ENCODE measurements at places on chromosomes 16 and 17.
A peak's percentile ranks its signal among the peaks of the same experiment; 100 is the strongest.

DNA sequence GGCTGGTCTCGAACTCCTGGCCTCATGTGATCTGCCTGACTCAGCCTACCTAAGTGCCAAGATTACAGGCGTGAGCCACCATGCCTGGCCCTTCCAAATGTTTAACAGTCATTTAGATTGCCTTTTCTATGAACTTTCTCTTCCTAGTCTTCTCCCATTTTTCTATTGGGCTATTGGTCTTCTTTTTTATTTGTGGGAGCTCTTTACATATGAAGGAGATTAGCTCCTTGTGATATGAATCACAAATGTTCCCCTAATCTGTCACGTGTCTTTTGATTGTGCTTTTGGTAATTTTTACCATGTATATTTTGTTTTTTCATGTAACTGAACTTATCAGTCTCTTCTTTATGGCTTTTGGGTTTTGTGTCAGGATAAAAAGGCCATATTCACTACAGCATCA, 11.9 kb downstream of the ADCY7 start:
- no peaks in the 10 kb centered on the region for H3K36me3 ChIP-seq
- no peaks in the 10 kb centered on the region for H3K27me3 ChIP-seq
- no peak overlapping the region for H3K4me3 ChIP-seq
- H3K27ac ChIP-seq: no peak overlapping the region
- DNase-seq: no peak

DNA sequence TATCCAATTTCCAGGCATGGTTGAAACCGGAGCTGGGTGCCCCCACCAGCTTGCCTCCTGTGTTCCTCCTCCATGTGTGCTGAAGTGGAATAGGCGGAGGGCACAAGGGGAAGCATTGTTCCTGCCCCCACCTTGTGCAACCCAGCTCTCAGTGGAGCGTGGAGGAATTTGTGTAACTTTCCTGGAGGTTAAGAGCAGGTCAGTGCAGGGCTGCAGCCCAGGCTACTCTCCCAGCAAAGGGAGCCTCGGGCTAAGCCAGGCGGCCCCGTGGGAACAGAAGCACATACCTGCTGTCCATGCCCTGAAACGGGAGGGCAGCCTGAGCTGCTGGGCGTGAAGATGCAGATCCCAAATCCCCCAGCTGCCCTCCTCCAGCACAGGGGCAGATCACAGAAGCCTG, 158.8 kb upstream of the LHX1 start:
- peaks cover 15% of the 10 kb centered on the region for H3K27me3 ChIP-seq
- DNase-seq: no peak
- H3K4me1 ChIP-seq: no peaks in the 10 kb centered on the region
- no peaks in the 10 kb centered on the region for H3K36me3 ChIP-seq

- DNase-seq: no peak
- peaks cover 62% of the 10 kb centered on the region for H3K4me1 ChIP-seq
- H3K36me3 ChIP-seq: peaks cover 10% of the 10 kb centered on the region
- no peak overlapping the region for H3K4me3 ChIP-seq
- H3K27me3 ChIP-seq: no peaks in the 10 kb centered on the region
Measured at GRCh38 chr16:81548876-81549546, 104.4 kb downstream of the CMIP start.

DNA sequence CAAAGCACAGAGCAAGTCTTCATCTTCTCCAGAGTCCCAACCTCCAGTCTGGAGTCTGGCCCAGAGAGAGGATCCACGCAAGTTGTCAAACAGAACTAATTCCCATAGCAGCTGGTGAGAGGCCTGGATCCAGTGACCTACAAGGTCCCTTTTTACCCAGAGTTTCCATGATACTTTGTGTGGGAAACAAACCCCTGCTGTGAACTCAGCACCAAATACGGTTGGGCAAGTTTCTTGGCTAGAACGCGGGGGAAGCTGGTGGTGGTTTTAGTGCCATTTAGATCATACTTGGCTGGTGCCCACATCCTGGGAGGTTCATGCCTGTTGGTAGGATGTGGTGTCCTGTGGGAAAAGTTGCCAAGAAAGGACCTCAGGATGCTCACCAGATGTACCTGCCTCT, 18.1 kb downstream of the TMC7 start:
- H3K4me3 ChIP-seq: no peak overlapping the region

DNA sequence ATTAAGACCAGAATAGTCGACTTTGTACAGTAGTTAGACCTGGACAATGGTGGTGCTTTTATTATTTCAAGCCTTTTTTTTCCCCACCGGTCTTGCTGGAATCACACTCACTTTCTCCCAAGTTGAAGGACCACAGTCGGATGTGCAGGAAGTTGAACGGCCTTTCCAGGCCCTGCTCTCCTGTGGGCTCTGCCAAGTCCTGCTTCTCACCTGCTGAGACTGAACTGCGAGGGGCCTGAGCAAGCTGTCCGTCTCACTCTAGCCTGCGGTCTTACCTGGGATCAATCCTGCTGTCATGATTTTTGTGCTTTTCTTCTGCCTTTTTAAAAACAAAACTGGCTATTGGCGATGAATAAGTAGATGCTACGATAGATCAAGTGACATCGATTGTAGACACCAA, 1.3 kb downstream of the TLCD3A start:
- peaks cover 9% of the 10 kb centered on the region for H3K36me3 ChIP-seq
- no peak for DNase-seq
- H3K4me3 ChIP-seq: peak overlapping the region; percentile 68
- peak overlapping the region; percentile 69 for H3K27ac ChIP-seq

- peaks cover 9% of the 10 kb centered on the region for H3K4me1 ChIP-seq
- DNase-seq: no peak
- H3K4me3 ChIP-seq: no peak overlapping the region
- H3K27me3 ChIP-seq: no peaks in the 10 kb centered on the region
- H3K27ac ChIP-seq: no peak overlapping the region
Measured at GRCh38 chr17:81655378-81656117, 794 bp downstream of the PDE6G start.

GRCh38 chr17:42313773-42314566, 25.7 kb downstream of the STAT5A start:
- H3K27me3 ChIP-seq: no peaks in the 10 kb centered on the region
- H3K4me3 ChIP-seq: no peak overlapping the region
- DNase-seq: no peak

DNA sequence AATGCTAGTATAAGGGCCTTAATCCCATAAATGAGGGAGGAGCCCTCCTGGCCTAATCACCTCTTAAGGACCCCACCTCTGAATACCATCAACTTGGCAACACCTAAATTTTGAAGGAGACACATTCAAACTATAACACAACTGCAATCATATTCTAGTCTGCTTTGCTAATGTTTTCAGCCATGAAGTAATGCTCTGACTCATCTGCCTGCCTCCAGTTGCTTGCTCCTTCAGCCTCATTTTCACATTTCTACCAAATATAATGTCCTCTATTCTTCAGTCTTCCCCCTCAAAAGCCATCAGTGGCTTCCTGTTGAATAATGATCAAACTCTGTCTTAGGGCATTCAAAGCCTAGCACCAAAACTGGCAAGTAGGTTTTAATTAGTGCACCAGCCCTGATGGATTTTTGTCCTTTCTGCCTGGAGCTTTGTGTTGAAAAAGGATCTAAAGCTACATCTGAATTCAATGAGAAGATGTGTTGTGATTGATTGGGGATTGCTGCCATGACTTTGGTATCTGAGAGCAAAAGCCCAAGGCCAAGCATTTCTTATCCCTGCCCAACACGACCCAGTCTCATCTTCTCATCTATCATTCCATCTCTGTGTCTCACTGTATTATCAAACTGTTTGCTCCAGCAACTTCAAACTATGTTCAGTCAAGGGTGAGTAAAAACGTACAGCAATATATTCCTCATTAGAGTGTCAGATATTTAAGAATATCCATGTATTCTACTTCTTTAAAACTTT, 140.8 kb upstream of the ELAC2 start:
- H3K36me3 ChIP-seq: no peaks in the 10 kb centered on the region
- H3K27ac ChIP-seq: no peak overlapping the region
- H3K4me1 ChIP-seq: no peaks in the 10 kb centered on the region
- H3K27me3 ChIP-seq: no peaks in the 10 kb centered on the region

DNA sequence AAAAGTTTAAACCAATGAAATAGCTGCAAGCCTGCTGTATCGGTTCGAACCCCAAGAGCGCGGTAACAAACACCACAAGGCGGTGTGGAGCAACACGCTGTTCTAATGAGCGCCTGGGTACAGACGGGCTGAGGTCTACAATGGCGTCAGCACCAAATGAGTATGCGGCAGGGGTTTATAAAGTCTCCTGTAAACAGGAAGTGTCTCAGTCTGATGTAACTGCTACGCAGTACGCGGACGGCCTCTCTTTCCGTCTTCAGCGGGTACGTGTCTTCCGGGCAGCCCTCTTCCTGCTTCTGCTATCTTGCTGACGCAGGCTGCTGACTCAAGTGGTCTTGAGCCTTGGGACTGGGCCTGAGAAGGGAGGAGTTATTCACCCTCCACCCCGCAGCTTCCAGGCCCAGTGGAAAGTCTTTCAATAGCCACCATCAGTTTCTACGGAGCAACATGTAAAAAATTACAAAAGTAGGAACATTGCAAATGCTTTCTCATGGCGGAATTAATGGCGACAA, 40.5 kb upstream of the KCNJ2 start:
- no peak for DNase-seq
- no peak overlapping the region for H3K27ac ChIP-seq
- no peaks in the 10 kb centered on the region for H3K27me3 ChIP-seq
- H3K4me1 ChIP-seq: no peaks in the 10 kb centered on the region
- H3K36me3 ChIP-seq: no peaks in the 10 kb centered on the region
- no peak overlapping the region for H3K4me3 ChIP-seq

DNA sequence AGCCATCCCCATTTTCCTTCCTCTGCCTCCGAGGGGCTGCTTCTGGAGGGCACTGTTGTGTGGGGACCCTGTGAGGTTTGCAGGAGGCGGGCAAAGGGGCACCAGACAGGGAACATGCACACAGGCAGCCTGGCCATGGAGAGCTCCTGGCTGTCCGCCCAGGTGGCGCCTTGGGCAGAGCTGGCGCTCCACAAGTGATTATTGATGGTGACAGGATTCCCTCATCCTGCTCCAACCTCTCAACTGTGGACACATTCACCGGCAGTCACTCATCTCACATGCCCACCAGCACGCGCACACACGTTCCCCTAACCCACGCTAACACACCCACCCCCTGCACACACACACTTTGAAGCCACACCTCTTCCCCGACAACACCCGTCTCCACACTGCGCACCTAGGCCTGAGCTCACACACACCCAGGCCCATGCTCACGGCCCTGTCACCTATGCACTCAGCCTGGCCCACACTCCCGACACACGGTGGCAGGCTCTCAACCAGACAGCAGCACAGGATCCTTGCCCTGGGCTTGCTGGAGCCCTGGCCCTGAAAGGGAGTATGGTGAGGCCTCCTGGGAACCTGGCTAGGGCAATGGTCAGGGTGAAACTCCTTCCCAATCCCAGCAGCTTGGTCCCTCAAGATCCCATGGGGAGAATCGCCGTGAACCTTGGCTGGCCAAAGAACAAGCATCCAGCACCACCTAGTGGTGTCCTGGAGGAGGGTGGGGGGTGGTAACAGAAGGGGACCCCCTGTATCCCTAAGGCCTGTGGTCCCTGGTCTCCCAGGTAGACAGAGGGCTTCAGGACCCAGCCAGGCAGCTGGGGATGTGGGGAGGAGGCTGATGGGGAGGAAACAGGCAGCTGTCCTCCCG, 3.6 kb downstream of the PNMT start:
- H3K27me3 ChIP-seq: peaks cover 31% of the 10 kb centered on the region
- DNase-seq: no peak
- peaks cover 3% of the 10 kb centered on the region for H3K4me1 ChIP-seq
- H3K36me3 ChIP-seq: no peaks in the 10 kb centered on the region
- H3K4me3 ChIP-seq: no peak overlapping the region
- H3K27ac ChIP-seq: no peak overlapping the region

- H3K27me3 ChIP-seq: no peaks in the 10 kb centered on the region
- no peak for DNase-seq
- H3K27ac ChIP-seq: peak overlapping the region; percentile 82
- H3K4me3 ChIP-seq: peak overlapping the region; percentile 17
Measured at GRCh38 chr17:58577696-58578095, 63.3 kb upstream of the MTMR4 start.

DNA sequence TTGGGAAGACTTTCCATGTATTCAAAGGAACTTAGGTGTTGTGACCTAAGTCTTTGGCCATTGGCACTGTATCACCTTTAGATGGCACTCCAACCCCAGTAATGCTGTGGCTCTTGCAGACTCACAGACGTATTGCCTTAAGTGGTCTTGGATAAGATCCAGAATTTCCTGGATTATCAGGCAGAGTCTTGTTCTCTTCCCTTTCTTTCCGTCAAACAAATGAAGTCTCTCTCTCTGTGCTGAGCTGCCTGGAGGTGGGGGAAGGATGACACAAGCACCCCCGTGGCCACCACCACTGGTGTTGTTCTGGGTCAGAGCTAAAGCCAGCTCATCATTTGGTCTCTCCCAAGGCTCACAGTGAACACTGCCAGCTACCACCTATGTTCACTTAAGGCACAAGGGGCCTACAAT, 789.9 kb upstream of the KIF2B start:
- no peaks in the 10 kb centered on the region for H3K36me3 ChIP-seq
- no peak overlapping the region for H3K4me3 ChIP-seq
- no peaks in the 10 kb centered on the region for H3K27me3 ChIP-seq

GRCh38 chr17:18203308-18203707, 19.7 kb downstream of the ALKBH5 start:
- H3K36me3 ChIP-seq: peaks cover 29% of the 10 kb centered on the region
- H3K27ac ChIP-seq: no peak overlapping the region
- no peak for DNase-seq
- H3K27me3 ChIP-seq: no peaks in the 10 kb centered on the region
- no peak overlapping the region for H3K4me3 ChIP-seq

- no peaks in the 10 kb centered on the region for H3K36me3 ChIP-seq
- peaks cover 4% of the 10 kb centered on the region for H3K4me1 ChIP-seq
- peaks cover 98% of the 10 kb centered on the region for H3K27me3 ChIP-seq
- no peak overlapping the region for H3K4me3 ChIP-seq
- DNase-seq: no peak
- no peak overlapping the region for H3K27ac ChIP-seq
Measured at GRCh38 chr16:86513471-86514277, 3.3 kb downstream of the FOXF1 start.

DNA sequence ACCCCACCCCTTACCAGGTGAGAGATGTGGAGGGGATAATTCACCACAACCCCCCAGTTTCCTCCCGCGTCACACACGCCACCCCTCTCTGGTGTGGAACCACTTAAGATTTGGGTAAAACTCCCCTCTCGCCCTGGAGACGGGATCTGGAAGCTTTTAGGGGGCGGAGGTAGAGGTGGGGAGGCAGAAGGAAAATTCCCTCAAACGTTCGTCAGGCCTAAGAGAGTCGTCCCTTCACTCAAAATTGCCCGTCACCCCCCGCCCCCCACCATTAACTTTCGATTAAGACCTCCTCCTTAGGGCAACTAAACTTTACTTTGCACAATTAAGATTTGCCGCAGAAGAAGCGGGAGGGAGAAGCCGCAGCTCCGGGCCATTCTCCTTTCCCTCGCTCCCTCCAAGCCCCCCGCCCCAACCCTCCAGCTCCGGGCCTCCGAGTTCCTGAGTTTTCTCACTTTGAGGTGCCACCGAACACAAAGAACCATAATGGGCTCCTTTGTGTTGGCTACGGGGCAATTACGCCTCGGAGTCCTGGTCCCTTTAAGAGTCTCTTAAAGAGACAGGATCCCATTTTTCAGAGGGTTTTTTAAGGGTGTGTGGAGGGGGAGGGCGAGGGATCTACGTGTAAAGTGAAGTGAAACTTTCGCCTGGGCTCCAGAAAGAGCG, 985 bp upstream of the FZD2 start:
- peak overlapping the region; percentile 53 for H3K4me3 ChIP-seq
- H3K4me1 ChIP-seq: peaks cover 19% of the 10 kb centered on the region
- H3K27me3 ChIP-seq: no peaks in the 10 kb centered on the region
- no peaks in the 10 kb centered on the region for H3K36me3 ChIP-seq
- DNase-seq: no peak

GRCh38 chr17:62718429-62718828, 89.7 kb downstream of the MARCHF10 start:
- H3K27ac ChIP-seq: no peak overlapping the region
- no peaks in the 10 kb centered on the region for H3K36me3 ChIP-seq
- DNase-seq: no peak
- H3K27me3 ChIP-seq: no peaks in the 10 kb centered on the region

Measured in keratinocyte (primary cell).